Stimulated activated CD4-positive, alpha-beta T cell treated with anti-CD3 and anti-CD28 coated beads, TNF-alpha, amount 100 ng/mL, for 1 hour (primary cell): ENCODE measurements at places on chromosomes 3 and 15.

- DNase-seq = no peak
These were observed 17.4 kb upstream of the ADPGK start for GRCh38 chr15:72800833-72801481.

DNA sequence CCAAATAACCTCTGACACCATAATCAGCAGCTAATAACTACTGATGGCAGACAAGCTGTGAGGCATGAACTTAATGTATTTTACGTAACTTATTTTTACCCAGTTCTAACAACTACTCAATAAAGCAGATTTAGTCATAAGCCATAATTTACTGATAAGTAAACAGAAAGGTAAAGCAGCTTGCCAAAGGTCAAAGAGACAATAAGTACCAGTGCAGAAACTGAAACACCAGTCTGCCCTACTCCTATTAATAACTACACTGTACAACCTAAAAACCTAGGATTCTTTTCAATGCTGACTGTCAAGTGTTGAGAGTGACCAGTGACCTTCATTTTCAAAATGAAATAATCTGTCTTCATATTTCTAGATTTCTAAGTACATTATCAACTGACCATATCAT lies 152.2 kb downstream of the NR2E3 start:
- no peak for DNase-seq

GRCh38 chr3:111595232-111595631 lies at the start of gene ZBED2:
Gene ZBED2, minus strand, starts transcription at chr3:111595346. Its CDS starts 1,145 bp downstream, at chr3:111594201.
- no peak for DNase-seq

- DNase-seq = no peak
These were observed 33.9 kb downstream of the RARB start for GRCh38 chr3:25461946-25462345.

GRCh38 chr3:60190073-60190472 lies 1061.2 kb downstream of the FHIT start:
- DNase-seq = no peak

- DNase-seq = no peak
These were observed 6.2 kb downstream of the RAB8B start for GRCh38 chr15:63195569-63196015.

- DNase-seq = no peak
These were observed 1.5 kb upstream of the P2RY12 start for GRCh38 chr3:151386056-151386455.

DNA sequence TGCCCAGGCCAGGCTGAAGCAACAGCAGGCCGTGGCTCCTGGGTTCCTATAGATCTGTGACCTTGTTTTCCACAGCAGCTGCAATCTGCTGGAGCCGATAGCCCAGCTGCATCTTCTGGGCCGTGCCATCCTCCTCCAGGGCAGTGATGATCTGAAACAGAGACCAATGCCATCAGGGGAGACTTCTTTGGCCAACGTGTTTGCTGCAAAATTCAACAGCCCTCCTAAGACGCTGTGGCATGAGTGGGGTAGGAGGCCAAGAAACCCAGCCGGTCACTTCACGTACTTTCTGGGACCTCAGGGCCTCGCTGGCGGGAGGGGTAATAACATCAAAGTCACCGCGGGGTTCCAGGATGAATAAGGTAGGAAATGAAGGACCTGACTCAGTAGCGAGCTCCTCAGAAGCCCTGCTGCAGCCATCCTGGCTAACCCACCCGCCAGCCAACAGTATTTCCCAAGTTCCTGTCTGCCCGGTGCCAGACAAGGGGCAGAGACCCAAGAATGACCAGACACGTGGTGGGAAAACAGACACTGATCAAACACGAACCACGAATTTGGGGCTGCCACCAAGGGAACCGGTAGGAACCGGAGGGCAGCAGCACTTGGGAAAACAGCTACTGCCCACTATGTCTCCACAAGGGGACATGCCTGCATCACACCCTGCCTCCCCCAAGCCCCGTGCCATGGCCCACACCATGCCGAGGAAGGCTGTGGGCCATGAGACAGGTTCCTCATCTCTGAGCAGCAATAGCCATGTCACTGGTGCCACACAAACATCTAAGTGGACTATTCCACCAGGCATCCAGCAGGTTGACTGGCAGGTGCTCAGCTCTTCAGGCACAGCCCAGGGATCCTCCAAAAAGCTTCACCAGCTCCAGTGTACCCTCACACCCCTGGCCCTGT lies 25.2 kb downstream of the PLXNB1 start:
- DNase-seq = no peak

DNA sequence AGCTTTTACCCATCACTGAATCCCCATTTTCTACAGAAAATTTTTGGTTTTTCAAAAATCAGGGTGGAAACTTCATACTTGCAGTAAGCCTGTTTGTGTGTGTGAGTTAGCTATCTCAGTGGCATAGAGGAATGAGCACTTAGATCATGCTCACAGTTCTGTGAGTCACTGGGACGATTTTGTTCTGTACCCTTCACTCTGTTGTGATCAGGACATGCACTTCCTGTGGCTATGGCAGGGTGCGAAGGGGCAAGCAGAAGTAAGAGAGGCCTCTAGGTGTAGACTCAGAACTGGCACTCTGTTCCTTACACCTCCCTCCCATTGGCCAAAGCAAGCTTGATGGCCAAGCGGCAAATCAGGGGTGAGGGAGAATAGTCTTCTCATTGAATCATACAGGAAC lies 11.6 kb downstream of the NIPA2 start:
- no peak for DNase-seq

GRCh38 chr15:62362608-62363007 lies 197.5 kb upstream of the C2CD4B start:
- DNase-seq = no peak

DNA sequence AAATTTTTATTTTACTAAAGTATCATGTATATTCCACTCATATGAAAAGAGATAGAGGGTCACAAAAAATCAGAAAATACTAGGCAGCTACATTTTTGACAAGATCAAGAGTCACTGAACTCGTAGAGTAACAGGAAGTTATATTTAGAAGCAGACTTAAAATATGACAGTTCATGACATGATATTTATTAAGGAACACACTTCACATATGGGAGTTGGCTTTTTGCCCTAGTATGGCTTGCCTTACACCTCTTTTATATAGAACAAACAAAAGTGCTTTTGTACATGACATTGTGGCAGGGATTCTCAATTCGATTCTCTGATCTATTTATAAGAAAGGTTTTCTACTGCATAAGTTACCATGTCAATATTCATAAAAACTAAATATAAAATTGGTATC lies 80.1 kb upstream of the GBE1 start:
- no peak for DNase-seq

- DNase-seq = no peak
These were observed 366.3 kb downstream of the MECOM start for GRCh38 chr3:169297214-169297613.

- DNase-seq = no peak
These were observed 77.8 kb upstream of the WDR72 start for GRCh38 chr15:53837263-53837662.

DNA sequence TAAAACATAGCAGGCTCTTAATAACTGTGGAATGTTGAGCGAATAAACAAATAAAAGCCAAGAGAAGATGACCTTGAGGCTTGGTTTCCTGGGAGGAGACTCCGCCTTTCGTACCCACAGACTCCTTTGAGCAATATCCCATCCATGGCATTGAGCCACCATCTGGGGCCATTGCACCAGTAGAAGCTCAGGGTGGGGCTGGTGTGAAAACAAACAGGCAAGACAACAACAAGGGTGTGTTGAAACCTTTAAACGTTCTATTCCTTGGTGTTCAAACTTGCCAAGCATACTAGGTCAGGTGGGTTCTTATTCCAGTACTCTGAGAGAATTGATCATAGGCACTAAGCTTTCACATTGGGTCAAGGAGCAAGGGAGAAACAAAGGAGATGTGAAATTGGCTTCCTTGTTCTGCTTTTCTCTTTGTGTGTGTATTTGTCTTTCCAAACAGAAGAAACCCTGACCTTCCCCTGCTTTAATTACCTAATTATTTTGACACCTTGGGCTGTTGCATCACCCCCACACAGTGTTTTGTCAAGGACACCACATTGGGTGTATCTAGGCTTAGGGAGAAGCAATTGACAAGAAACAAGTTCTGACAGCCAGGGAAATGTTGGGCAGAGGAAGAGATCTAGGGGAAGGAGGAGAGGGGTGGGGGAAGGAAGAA lies 105.1 kb upstream of the BCL6 start:
- no peak for DNase-seq

DNA sequence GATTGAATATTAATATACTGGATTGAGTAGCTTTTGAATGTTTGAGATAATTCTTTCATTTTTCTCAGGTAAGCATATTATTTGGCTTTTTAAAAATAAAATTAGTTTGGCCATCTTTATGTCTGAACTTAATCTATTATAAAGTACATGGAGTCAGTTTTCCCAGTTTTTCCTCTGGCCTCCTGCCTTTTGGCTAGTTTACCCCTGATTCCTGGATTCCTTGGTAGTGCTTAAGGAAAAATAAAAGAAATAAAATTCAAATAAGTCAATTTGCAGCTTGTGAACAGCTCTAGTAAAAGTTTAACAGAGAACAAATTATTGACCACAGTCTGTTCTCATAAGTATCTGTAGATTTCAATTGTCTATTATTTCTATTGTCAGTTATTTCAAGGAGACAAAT lies 89.4 kb downstream of the COL6A6 start:
- DNase-seq = no peak

- DNase-seq = no peak
These were observed 275.0 kb downstream of the NFKBIZ start for GRCh38 chr3:102124282-102124681.

- DNase-seq = no peak
These were observed 6.1 kb upstream of the DGKG start for GRCh38 chr3:186368176-186368575.

DNA sequence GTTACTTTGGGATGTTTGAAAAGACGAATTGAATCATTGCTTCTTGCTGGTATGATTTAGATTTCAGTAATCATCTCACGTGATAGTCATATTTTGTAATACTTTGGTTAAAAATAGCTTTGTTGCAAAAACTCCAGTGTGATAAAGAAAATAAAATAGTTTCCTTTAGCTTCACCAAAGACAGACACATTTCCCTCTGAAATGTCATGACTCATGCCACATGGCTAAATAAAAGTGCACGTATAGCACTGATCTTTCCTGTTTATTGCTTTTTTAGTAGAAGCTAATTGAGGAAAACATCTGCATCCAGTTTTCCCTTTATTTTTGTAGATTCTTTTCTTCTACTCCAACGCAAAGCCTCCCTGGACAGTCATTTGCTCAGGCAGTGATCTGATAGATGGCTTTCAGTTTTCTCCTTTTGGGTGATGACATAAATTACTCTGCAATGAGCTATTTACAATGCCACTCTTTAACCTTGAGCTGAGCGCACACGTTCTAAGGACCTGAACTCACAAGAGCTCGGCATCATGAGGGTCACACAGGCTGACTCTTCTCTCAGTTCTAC lies 84.9 kb downstream of the ARNT2 start:
- no peak for DNase-seq

GRCh38 chr3:196288141-196288460 lies 575 bp upstream of the PCYT1A start:
- DNase-seq = no peak

DNA sequence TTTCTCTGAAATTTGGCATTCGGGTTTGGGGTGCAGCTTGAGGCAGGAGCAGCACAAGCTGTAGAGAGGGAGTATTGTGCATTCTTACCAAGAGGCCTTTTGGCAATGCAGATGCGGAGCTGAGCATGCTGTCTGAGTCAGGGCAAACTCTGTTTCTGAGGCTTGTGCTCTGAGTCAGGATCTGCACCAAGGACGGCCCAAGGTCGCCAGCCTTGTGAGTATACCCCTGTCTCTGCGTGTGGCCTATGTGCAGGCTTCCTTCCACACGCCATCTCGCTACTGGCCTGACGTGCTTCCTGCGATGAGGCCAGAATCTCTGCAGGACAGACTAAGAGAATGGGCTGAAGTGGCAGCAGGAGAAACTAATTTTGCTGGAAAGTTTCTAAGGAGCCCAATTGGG lies 83.8 kb upstream of the ROPN1 start:
- DNase-seq = no peak

GRCh38 chr3:101954936-101955335 lies 105.6 kb downstream of the NFKBIZ start:
- DNase-seq = no peak

DNA sequence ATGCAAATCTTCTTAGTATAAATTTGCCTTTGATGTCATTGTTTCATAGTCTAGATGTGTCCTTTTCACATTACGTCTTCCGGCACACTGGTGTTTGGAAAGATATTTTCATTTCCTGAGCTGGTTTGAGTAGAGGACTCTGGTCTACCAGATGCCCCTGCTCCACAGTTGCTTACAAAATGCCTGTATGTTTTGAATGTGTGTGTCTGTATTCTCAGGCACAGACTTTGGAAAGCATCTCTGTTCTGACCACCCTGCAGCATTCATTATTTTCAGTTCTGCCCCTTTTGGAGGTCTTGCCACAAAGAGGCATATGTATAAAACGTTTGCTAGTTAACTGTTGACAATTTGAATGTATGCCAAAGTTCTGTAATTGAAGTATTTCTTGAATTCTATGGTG lies 236.0 kb upstream of the GOLIM4 start:
- DNase-seq = no peak

GRCh38 chr3:136734382-136735070 lies 17.7 kb downstream of the STAG1 start:
- no peak for DNase-seq

DNA sequence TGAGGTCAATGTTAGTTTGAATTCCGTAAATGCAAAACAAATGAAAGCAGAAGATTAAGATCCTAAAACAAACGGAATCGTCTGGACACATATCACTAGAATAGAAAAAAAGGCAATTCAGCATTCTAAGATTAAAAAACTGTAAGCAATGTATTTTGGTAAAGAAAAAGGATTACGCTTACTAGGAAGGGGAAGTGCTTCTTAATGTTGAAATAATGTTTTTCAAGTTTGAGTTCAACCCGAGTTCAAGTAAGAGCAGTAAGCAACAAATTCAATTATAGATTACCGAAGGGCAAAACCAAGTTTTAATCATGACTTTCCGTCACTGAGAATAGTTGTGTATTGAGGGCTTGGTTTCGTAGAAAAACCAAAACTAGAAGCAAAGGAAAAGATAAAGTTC lies 637 bp downstream of the CIP2A start:
- no peak for DNase-seq

DNA sequence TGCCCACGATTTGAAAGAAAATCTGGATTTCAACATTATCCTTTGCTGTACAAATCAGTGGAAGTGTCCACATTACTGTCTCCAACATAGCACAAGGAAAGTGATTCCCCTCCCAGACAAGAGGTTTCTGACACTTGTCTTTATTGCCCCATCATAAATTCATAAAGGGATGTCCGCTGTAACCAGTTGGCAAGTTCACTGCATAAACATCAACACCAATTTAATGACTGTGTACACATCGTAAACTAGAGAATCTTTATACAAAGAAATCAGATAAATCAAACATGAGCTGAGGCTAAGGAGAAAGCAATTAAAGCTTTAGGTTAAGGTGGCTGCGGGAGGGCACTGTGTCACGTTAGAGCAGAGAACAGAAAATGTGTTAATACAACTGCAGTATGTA lies 129.8 kb downstream of the MEIS2 start:
- DNase-seq = no peak

GRCh38 chr3:37295925-37296324 lies 121.5 kb upstream of the LRRFIP2 start:
- no peak for DNase-seq

- no peak for DNase-seq
These were observed 46.4 kb downstream of the LRIG1 start for GRCh38 chr3:66454464-66454859.

GRCh38 chr3:94372026-94372425 lies 309.2 kb downstream of the NSUN3 start:
- DNase-seq = no peak
